ENCODE measurements at places on chromosomes 1 and 21.

GRCh38 chr1:117622726-117623125 is 16.9 kb downstream of the TENT5C start:
- peaks cover 5% of the 10 kb centered on the region for H3K36me3 ChIP-seq
- no peak overlapping the region for H3K4me3 ChIP-seq
- no peak for DNase-seq

GRCh38 chr1:3052501-3052900 is 16.5 kb upstream of the PRDM16 start:
- DNase-seq, result no peak
- no peaks in the 10 kb centered on the region for H3K4me1 ChIP-seq
- no peak overlapping the region for H3K27ac ChIP-seq
- H3K27me3 ChIP-seq, result peaks cover 3% of the 10 kb centered on the region
- no peaks in the 10 kb centered on the region for H3K36me3 ChIP-seq

- H3K4me3 ChIP-seq, result no peak overlapping the region
- no peaks in the 10 kb centered on the region for H3K4me1 ChIP-seq
- no peak overlapping the region for H3K27ac ChIP-seq
- peak; percentile 39 for DNase-seq
- H3K27me3 ChIP-seq, result no peaks in the 10 kb centered on the region
- H3K36me3 ChIP-seq, result no peaks in the 10 kb centered on the region
These were observed 321.9 kb downstream of the SETD4 start for GRCh38 chr21:35738347-35738961.

- DNase-seq, result no peak
- no peaks in the 10 kb centered on the region for H3K36me3 ChIP-seq
- H3K4me1 ChIP-seq, result peaks cover 6% of the 10 kb centered on the region
- no peaks in the 10 kb centered on the region for H3K27me3 ChIP-seq
- no peak overlapping the region for H3K4me3 ChIP-seq
These were observed 7.0 kb downstream of the CSDE1 start for GRCh38 chr1:114750780-114751179.

DNA sequence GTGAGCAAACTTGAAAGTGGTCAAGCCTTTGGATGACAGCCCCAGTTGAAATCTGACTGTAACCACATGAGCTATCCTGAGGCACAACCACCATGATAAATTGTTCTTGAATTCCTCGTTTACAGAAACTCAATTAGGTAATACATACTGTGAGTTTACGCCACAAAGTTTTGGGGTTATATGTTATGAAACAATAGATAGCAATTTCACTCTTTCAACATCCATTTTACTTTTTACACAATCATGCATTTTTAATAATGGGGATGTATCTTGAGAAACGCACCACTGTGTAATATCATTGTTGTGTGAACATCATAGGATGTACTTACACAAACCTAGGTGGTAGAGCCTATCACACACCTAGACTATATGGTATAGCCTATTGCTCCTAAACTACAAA is 35.4 kb downstream of the OR2C3 start:
- no peak for DNase-seq
- H3K27me3 ChIP-seq, result no peaks in the 10 kb centered on the region
- no peak overlapping the region for H3K27ac ChIP-seq
- no peaks in the 10 kb centered on the region for H3K4me1 ChIP-seq
- no peak overlapping the region for H3K4me3 ChIP-seq

Data from prostate gland (tissue), 2 donors.